Panc1 (cell line): ENCODE measurements at places on chromosomes 6 and 20. TPM values are rescaled to one million over a fixed set of nuclear protein-coding genes. Genes with fewer than 3 reads are reported as not detected.

Gene MYLIP
- total RNA-seq, result 12.7 TPM

Gene LPIN3
- 21.0 TPM for total RNA-seq

Gene PAX1
- total RNA-seq, result not detected

Gene CCHCR1
- 37.1 TPM for total RNA-seq

Gene APOM
- total RNA-seq, result 1.8 TPM

- H3K4me1 ChIP-seq, result no peaks in the 10 kb centered on the region
- no peak overlapping the region for H3K4me3 ChIP-seq
- H3K27ac ChIP-seq, result no peak overlapping the region
- no peak for DNase-seq
- H3K36me3 ChIP-seq, result no peaks in the 10 kb centered on the region; the same call in 1 of the 2 replicates
- no peaks in the 10 kb centered on the region for H3K27me3 ChIP-seq
Measured at GRCh38 chr20:41178904-41179432, 41.6 kb downstream of the PLCG1 start.

GRCh38 chr6:53725791-53726575, 60.4 kb upstream of the KLHL31 start:
- peak; percentile 50 for DNase-seq
- H3K27me3 ChIP-seq, result no peaks in the 10 kb centered on the region
- peaks cover 27% of the 10 kb centered on the region for H3K4me1 ChIP-seq
- H3K36me3 ChIP-seq, result no peaks in the 10 kb centered on the region

DNA sequence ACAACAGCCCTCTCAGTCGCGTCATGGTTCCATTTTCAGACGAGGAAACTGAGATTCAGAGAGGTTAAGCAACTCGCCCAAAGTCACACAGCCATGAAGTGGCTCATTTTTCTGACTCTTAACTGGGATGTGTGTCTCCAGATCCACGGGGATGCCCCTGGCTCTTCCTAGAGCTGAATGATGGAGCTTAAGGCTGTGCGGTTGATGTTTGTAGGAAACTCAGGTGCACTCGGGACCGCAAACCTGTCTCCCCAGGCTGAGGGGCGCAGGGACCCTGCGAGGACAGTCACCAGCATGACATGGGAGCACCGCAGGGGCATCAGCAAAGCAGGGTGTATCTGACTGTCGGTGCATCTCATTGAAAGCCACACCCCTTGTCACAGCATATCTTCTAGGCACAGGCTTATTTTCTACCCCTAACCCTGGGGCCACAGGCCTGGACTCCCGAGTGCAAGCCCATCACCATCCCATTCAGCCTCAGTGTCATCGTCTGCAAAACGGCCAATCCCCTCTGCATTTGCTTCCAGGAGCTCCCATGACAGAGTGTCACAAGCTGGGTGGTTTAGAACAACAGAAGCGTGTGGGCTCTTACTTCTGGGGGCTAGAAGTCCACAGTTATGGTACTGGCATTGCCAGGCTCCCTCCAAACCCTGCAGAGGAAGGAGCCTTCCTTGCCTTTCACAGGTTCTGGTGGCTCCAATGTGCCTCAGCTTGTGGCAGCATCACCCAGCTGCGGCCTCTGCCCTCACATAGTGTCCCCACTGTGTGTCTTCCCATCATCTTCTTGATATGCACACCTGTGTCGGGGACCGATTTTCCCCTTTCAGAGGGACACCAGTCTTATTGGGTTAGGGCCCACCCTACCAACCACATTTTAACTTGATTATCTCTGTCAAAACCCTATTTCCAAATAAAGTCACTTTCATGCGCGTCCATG, 9.9 kb upstream of the ARHGAP40 start:
- H3K36me3 ChIP-seq, result no peaks in the 10 kb centered on the region
- no peaks in the 10 kb centered on the region for H3K4me1 ChIP-seq
- H3K27ac ChIP-seq, result no peak overlapping the region
- no peak overlapping the region for H3K4me3 ChIP-seq
- no peak for DNase-seq

DNA sequence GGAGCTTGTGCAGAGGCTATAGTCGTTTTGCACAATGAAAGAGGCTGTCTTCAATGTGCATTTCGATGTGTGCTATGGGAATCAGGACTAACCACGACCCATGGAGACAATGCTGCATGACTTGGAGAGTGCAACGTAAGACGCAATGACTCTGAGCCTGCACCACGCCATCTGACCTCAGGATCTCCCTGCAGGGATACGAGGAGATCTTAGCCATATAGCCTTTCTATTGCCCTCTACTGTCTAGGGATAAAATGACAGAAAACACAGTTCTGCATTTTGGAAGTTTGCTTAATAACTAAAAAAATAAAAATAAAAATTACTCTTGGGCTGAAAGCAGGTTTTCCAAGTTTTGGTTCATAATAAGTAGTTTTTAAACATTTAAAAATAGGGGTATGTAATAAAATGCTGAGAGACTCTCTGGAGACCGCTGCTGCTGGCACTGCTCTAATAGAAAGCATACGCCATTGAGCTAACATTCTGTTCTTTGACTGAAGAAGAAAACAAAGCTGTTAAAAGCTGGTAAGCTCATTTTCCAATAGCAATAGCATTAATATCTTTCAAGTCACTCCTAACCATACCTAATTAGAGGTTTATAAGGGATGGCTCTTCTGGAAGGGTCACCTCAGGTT, 87.2 kb downstream of the PDE7B start:
- H3K4me1 ChIP-seq, result peaks cover 14% of the 10 kb centered on the region
- peak overlapping the region; percentile 9; the same call in 1 of the 2 replicates for H3K27ac ChIP-seq

- DNase-seq, result no peak
- no peaks in the 10 kb centered on the region for H3K36me3 ChIP-seq
- no peaks in the 10 kb centered on the region for H3K27me3 ChIP-seq
- no peak overlapping the region for H3K27ac ChIP-seq
Measured at GRCh38 chr20:49786196-49786595, 26.4 kb upstream of the SLC9A8 start.

- H3K27me3 ChIP-seq, result peaks cover 6% of the 10 kb centered on the region
- H3K36me3 ChIP-seq, result no peaks in the 10 kb centered on the region
- H3K4me1 ChIP-seq, result no peaks in the 10 kb centered on the region; the same call in 1 of the 2 replicates
- H3K27ac ChIP-seq, result no peak overlapping the region
- no peak for DNase-seq
Measured at GRCh38 chr20:2538931-2539720, 2.8 kb downstream of the TMC2 start.

GRCh38 chr6:49576618-49577017, 26.1 kb downstream of the C6orf141 start:
- no peaks in the 10 kb centered on the region for H3K27me3 ChIP-seq
- H3K27ac ChIP-seq, result no peak overlapping the region
- no peak overlapping the region for H3K4me3 ChIP-seq
- no peaks in the 10 kb centered on the region for H3K4me1 ChIP-seq
- DNase-seq, result no peak

DNA sequence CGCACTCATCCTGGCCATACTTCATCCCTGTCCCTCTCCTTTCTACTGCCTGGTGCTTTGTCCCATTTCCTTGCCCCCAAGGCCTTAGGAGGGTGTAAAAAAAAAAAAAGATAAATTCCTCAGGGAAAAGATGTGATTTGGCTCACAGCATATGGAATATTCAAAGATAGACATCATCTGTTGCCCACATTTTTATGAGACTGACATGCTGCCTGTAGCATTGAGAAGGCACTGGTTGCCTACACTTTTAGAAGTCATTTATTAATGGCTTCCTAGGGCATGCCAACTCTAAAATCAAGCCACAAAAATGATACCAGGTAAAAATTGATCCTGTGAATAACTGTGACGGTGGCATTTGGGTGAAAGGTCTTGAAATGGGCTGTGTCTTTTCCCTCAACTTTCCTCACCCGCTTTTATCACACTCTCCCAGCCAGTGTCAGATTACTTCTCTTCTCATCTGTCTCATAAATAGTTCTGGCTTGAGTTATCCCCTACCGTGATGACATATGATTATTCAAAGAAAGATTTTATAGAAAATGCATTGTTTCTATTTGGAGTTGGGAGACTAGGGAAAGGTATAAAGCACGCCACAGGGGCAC, 139.4 kb downstream of the CARMIL1 start:
- DNase-seq, result no peak
- no peak overlapping the region for H3K27ac ChIP-seq
- H3K4me1 ChIP-seq, result no peaks in the 10 kb centered on the region
- no peaks in the 10 kb centered on the region; the same call in 1 of the 2 replicates for H3K36me3 ChIP-seq
- H3K27me3 ChIP-seq, result no peaks in the 10 kb centered on the region

- no peaks in the 10 kb centered on the region for H3K36me3 ChIP-seq
- H3K4me3 ChIP-seq, result no peak overlapping the region
- H3K4me1 ChIP-seq, result no peaks in the 10 kb centered on the region; the same call in 1 of the 2 replicates
Measured at GRCh38 chr6:91079969-91080368, 493.1 kb upstream of the MAP3K7 start.

DNA sequence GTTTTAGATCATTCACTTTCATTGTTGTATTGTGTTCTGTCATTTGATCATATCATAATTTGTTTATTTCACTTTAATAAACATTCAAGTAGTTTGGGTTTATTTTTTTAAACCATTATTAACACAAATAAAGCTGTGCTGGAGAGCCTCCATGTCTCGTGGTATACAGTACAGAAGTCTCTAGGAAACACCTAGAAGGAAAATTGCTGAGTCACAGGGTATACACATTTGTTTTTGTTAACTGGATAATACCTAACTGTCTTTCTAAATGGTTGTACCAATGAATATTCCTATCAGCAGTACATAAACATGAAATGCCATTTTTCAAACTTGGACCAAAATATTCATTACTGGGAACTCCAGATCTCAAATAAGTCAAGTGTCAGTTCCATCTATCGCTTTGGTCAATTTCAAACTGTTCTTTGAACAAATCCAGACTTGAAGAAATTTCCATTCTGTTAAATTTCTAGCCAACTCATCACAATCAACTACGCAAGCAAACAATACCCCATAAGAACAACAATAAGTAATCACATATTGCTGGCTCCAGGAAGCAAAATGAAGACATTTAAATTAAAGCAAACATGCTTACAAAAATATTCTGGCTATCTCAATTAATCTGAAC, 138.1 kb downstream of the ATXN1 start:
- H3K27ac ChIP-seq, result peak overlapping the region; percentile 26; the same call in 1 of the 2 replicates
- no peak overlapping the region for H3K4me3 ChIP-seq
- no peak for DNase-seq
- H3K4me1 ChIP-seq, result peaks cover 26% of the 10 kb centered on the region
- H3K36me3 ChIP-seq, result no peaks in the 10 kb centered on the region
- H3K27me3 ChIP-seq, result no peaks in the 10 kb centered on the region

DNA sequence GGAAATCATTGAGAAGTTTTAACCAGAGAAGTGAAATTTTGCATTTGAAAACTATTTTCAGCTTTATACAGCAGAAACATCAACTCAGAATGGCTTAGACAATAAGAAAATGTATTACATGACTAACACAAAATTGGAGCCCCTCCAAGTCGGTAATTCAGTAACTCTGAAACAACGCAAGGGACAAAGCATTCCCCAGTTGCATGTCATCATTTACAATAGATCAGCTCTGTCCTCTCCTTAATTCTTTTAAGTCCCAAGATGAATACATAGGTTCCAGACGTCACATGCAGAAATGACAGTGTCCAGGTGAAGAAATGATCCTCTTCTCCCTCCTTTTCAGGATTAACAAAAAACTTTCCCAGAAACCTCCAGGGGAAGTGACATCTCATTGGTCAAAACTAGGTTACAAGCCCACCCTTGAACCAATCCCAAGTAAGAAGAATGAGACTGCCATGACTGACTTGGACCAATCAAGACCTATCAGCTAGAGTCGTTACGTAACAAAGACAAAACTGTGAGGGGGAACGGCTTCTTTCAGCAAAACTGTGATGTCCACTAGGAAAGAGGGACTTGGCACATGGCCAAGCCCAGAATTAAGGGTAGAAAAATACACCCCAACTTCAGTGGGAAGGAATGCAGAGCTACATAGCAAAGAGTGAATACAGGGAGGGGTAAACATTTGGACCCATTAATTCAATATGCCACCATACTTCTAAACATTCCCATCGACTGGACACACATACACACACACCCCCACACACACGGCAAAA, 149.8 kb upstream of the PRND start:
- H3K27me3 ChIP-seq, result no peaks in the 10 kb centered on the region
- no peaks in the 10 kb centered on the region for H3K36me3 ChIP-seq
- no peak overlapping the region for H3K4me3 ChIP-seq
- DNase-seq, result no peak

- H3K27ac ChIP-seq, result no peak overlapping the region
- peaks cover 15% of the 10 kb centered on the region for H3K36me3 ChIP-seq
- no peak overlapping the region for H3K4me3 ChIP-seq
- H3K4me1 ChIP-seq, result peaks cover 14% of the 10 kb centered on the region
- DNase-seq, result no peak
- no peaks in the 10 kb centered on the region for H3K27me3 ChIP-seq
Measured at GRCh38 chr6:4028051-4028450, 50.9 kb downstream of the FAM217A start.

DNA sequence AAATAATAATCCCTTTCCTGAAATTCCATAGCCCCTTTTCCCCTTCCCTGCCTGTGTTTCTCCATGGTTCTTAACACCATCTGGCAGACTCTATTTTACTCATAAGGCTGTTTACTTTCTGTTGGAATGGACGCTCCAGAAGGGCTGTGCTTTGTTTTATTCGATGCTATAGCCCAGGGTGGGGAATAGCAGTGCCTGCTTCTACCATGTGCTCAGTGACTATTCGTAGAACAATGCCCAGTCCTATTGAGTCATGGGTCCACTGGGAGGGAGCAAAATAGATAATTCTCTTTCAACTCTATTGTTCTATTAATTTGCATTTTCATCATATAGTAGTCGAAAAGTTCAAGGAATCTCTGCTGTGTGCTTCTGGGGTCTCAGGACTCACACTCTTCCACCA, 565.1 kb downstream of the C6orf118 start:
- H3K27me3 ChIP-seq, result no peaks in the 10 kb centered on the region
- H3K4me3 ChIP-seq, result no peak overlapping the region
- H3K36me3 ChIP-seq, result no peaks in the 10 kb centered on the region

- no peak for DNase-seq
- H3K27me3 ChIP-seq, result no peaks in the 10 kb centered on the region
- no peaks in the 10 kb centered on the region for H3K36me3 ChIP-seq
- H3K27ac ChIP-seq, result no peak overlapping the region
- no peak overlapping the region for H3K4me3 ChIP-seq
Measured at GRCh38 chr6:81763968-81764367, 11.5 kb upstream of the TENT5A start.

GRCh38 chr6:127582777-127583462, 5.9 kb downstream of the C6orf58 start:
- H3K27me3 ChIP-seq, result peaks cover 5% of the 10 kb centered on the region; the same call in 1 of the 2 replicates
- peak; percentile 45 for DNase-seq
- no peaks in the 10 kb centered on the region for H3K4me1 ChIP-seq
- no peak overlapping the region for H3K4me3 ChIP-seq
- H3K36me3 ChIP-seq, result no peaks in the 10 kb centered on the region
